ENCODE measurements at places on chromosomes 6 and 20.

- no peak for DNase-seq
Observed at GRCh38 chr6:31131595-31131994, 7.3 kb downstream of the PSORS1C2 start.

DNA sequence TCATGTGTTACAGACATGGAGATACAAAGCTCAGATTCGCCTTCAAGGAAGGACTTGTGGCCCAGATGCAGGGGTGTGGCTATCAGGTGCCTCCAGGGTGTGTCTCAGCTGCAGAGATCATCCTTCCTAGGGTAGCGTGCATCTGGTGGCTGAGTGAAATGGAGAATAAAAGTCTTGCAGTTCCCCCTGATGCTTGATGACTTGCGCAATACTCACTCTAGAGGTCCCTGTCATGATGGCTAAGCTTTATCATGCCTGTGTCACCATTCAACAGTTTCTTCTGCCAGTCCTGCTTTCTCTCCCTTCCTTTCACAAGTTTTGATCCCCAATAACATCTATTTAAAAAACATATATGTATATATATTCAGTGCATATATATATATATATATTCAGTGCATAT lies 228.1 kb downstream of the PAX1 start:
- no peak for DNase-seq

- no peak for DNase-seq
Observed at GRCh38 chr6:50288241-50288640, 238.5 kb upstream of the DEFB112 start.

- DNase-seq = no peak
Observed at GRCh38 chr6:144543006-144543871, 258.1 kb downstream of the UTRN start.

- DNase-seq = no peak
Observed at GRCh38 chr6:135791441-135791840, 60.1 kb upstream of the PDE7B start.
